ENCODE measurements at places on chromosomes 2 and 18. TPM values are rescaled to one million over a fixed set of nuclear protein-coding genes. Genes with fewer than 3 reads are reported as not detected.

- H3K4me3 ChIP-seq = no peak overlapping the region
- H3K27ac ChIP-seq = no peak overlapping the region
- H3K4me1 ChIP-seq = peaks cover 68% of the 10 kb centered on the region
- DNase-seq = no peak
- H3K27me3 ChIP-seq = no peaks in the 10 kb centered on the region
Measured at GRCh38 chr2:173958198-173958846, 6.9 kb downstream of the SP3 start.

Gene FABP1
- 1.0 TPM for polyA plus RNA-seq

Gene DHRS9
- 0.27 TPM for polyA plus RNA-seq

DNA sequence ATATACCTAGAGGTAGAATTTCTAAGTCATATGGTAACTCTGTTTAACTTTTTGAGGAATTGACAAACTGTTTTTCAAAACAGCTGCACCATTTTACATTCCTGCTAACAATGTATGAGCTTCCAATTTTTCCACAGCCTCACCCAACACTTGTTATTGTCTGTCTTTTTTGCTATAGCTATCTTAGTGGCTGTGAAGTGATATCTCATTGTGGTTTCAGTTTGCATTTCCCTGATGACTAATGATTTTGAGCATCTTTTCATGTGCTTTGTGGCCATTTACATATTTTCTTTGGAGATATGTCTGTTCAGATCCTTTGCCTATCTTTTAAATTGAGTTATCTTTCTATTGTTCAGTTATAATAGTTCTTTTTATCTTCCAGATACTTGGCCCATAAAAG is 273.8 kb downstream of the AGPS start:
- no peaks in the 10 kb centered on the region for H3K36me3 ChIP-seq
- no peaks in the 10 kb centered on the region for H3K4me1 ChIP-seq
- no peak overlapping the region for H3K27ac ChIP-seq

Measured in adrenal gland (tissue), 19 donors.